Activated T-cell treated with anti-CD3 and anti-CD28 coated beads for 24 hours (primary cell): ENCODE measurements at places on chromosomes 12 and 14.

DNA sequence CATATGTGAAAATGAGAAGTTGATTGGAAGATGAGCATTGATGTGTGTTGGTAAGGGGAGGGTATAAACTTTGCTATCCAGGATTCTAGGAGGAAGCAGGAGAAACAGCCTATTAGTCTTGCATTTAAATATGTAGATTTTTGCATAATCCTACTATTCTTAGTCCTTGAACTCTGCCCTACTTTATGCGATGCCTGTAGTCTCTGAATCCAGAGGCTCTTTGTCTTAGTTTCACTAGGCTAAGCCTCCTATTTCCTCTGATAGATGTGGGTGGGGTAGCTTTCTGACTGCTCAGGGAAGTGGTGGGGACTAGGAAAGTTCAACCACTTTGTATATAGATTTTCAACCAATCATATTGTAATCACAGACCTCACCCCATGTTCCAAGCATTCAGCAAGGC, 49.5 kb upstream of the KCNC2 start:
- DNase-seq = no peak

GRCh38 chr14:60639674-60640073, 9.6 kb downstream of the SIX1 start:
- no peak for DNase-seq

DNA sequence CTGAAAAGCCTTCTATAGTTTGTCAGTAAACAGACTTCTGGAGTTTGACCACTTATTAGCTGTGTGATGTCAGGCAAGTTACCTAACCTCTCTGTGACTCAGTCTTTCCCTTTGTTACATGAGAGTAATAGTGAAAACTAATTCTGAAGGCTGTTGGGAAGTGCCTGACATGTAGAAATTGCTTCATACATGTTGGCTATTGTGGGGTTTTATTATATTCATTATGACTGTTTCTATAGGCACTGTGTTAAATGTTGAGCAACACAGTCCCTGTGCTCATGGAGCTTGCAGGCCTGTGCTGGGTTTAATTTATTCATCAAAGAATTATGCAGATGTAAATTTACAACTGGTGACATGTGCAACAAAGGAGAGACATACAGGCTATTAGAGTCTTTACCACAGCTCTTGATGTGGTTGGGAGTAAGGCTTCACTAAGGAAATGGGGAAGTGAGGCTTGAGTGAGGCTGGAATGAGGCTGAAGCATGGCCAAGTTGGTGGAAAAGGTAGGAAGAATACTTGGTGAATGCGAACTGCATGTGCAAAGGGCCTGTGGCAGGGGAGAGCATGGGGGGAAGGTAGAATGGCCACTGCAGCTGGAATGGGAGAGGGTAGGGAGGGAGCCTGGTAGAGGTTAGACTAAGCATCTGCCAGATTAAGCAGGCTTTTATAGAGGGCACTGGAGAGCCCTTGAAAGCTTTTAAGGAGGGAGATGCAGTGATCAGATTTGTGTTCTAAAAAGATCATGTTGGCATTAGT, 236.4 kb upstream of the CRY1 start:
- DNase-seq = no peak

DNA sequence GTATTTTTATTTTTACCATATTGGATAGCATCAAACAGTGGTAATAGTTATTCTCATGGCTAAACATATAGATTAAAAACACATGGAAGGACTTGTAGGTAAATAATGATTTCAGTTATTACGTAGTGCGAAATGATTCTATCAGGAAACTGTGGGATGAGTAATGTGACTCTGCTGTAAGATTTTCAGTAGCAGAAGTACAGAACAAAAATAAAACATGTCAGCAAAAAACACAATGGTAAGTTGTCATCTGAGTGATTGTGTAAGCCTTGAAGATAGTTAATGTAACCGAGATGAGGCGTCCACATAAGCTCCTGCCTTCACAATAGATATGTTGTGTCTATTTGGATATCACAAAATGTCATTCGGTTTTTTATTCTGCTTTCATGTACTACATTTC, 99.8 kb downstream of the BORCS5 start:
- no peak for DNase-seq

GRCh38 chr12:16112130-16112529, 165.4 kb downstream of the SLC15A5 start:
- DNase-seq = no peak

DNA sequence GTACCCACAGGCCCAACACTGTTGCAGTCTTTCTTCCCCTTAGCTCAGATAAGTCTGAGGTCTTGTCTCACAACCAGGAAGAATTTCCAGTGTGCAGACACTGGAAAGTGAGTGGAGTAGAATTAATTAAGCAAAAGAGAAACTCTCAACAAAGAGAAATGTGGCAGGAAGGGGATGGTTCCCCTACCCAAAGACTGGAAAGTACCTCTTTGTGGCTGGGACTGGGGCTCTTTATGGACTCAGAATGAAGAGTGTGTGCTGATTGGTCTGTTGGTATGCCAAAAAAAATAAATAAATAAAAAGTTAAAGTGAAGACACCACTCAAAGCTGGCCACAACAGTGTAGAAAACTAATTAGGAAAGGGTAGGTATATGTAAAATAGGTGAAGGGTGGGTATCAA, 26.4 kb downstream of the GLIPR1L1 start:
- DNase-seq = no peak

DNA sequence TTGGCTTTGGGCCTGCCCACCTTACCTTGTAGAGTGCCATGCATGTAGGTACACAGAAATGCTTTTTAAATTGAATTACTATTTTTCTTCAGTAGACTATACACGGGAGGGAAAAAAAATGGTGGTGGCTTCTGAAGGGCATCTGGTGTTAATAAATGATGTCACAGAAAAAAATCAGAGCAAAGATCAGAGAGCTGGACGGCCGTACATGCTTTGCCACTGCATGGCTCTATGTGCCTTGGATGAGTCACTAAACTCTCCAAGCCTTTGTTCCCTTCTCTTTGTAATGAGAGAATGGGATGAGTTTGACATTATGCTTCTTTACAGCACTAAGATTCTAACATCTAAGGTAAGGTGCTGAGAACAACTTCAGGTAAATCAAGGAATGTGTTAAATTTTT, 376.4 kb upstream of the DDHD1 start:
- DNase-seq = no peak

DNA sequence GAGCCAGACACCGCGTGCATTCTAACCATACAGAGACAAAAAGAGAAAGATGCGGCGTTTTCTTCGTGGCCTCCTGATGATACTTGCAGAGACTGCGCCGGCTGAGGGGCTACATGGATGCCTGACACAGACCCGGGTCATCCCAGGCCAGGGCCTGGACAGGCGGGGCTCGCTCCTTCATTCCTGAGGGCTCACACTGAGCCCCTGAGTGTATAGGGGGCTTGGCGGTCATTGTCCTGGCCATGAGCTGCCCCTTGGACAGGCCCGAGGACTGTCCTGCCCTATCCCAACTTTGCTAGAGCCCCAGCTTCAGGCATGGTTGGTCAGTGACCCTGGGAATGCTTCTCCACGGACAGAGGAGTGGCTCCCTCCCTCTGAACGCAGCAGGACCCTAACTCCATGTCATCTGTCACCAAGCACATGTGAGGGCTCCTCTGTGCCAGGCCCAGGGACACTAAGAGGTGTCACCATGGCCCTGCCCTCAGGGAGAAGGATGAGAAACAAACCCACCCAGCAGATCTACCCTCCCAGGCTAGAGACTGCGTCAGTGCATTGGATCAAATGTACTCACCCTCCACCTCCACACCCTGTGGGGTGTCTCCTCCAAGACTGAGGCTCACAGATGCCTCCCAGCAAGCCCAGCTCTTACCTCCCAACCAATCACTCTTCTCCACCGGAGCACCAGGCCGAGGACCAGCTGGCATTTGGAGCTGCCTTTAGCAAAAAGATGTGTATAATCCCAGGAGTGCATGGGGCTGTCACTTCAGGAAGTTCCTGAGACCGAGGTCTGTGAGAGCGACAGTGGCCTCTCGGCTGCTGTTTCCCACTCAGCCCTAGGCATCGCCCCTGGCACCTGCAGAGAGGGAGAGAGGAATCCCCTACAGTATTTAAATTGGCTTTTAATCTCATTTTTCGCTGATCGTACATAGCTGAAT, 102.7 kb downstream of the DICER1 start:
- DNase-seq = no peak

- no peak for DNase-seq
These were observed 479.4 kb upstream of the NOVA1 start for GRCh38 chr14:27077214-27077613.

DNA sequence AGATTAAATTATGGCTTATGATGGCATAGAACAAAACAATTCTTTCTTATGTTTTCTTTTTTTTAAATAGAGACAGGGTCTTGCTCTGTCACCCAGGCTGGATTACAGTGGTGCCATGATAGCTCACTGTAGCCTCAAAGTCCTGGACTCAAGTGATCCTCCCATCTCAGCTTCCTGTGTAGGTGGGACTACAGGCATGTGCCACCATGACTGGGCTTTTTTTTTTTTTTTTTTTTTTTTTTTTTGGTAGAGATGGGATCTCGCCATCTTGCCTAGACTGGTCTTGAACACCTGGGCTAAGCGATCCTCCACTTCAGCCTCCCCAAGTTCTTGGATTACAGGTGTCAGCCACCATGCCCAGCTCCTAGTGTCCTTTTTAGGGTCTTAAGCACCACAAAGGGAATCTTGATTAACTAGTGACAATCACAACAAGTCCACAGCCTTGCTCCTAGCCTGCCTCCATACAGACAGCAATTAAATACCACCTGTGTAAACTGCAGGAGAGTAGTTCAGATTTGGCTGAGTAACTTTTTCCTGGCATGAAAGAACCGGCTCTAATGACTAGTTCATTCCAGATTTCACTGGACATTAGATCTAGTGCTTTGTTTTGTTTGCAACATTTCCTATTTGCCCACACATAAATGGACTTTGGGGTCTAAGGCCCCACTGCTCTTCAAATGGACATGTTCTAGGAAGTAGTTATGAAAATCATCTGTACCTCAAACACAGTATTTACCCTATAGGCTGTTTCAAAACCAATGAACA, 61.6 kb downstream of the SH2B3 start:
- DNase-seq = no peak

DNA sequence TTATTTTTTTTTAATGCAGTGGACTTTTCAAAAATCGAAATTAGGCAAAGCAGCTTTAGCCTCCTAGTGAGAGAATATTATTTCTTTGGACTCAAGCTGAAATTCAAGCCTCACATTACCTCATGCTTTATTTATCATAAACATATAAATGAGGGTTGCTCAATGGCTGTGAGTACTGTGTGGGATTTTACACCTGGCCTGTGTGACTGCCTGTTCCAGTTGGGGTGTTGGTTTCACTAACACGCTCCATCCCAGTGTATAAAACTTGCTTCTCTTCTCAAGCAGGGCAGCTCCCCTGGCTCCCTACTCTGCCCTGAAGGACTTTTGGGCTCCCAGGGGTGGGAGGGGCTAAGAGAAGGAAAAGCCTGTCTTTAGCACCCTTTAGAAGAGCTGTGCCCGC, 15.0 kb downstream of the ANKLE2 start:
- DNase-seq = no peak

- no peak for DNase-seq
These were observed 311.3 kb upstream of the DDHD1 start for GRCh38 chr14:53464376-53464775.

DNA sequence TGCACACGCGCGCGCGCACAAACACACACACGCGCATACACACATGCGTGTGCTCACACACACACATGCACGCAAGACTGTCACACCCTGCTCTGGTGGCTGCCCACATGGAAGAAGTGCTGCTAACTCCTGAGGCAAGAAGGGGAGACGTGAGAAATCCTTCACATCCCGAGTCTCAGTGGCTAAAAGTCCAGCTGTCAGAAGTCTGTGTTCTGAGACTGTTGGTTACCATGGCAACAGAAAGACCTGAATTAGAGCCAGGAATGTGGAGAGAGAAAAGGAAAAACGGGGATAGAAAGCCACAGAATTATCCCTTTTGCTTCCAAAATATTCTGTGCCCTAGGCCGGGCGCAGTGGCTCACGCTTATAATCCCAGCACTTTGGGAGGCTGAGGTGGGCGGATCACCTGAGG, 71.2 kb downstream of the PPFIBP1 start:
- no peak for DNase-seq

DNA sequence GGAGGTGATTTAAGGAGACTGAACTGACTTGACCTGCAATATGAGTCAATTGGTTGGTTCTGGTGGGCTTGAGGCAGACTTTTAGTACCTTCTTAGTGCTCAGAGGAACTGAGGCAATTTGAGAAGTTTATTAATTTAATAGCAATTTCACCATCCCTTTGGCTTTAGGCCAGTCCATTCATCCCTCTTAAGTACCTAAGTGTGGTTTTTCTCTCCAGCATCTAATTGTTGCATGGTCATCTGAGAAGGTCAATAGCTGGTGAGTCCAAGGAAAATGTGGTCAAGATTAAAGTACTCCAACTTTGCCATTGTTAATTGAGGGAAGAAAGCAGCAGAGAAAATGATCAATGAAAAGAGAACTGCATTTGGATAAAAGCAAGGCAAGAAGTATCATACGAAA, 115.4 kb upstream of the DYRK2 start:
- DNase-seq = no peak

GRCh38 chr14:77474479-77475177, 16.7 kb downstream of the AHSA1 start:
- no peak for DNase-seq
